Right cardiac atrium (tissue), 5 donors: ENCODE measurements at places on chromosomes 11 and 22. TPM values are rescaled to one million over a fixed set of nuclear protein-coding genes. Genes with fewer than 3 reads are reported as not detected.

DNA sequence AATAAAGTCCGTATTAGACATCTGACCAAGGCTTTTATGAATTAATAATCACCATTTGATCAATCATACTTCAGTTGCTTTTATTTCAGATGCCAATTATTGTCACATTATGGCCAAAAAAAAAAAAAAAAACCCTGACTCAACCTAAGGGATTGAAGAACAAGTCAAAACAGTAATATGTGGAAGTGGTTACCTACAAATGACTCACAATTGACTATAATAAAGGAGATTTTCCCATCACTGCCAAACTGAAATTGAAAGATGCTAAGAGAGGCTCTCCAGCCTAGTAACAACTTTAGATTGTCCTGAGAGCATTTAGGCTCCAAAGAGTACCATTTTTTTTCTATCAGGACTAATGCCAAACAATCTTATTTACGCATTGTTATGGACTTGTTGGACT, 35.2 kb downstream of the SOX6 start:
- DNase-seq = no peak

GRCh38 chr22:38429499-38430068, 25.4 kb downstream of the KCNJ4 start:
- no peak for DNase-seq

GRCh38 chr11:96293598-96294021, 49.4 kb downstream of the MAML2 start:
- DNase-seq = no peak

DNA sequence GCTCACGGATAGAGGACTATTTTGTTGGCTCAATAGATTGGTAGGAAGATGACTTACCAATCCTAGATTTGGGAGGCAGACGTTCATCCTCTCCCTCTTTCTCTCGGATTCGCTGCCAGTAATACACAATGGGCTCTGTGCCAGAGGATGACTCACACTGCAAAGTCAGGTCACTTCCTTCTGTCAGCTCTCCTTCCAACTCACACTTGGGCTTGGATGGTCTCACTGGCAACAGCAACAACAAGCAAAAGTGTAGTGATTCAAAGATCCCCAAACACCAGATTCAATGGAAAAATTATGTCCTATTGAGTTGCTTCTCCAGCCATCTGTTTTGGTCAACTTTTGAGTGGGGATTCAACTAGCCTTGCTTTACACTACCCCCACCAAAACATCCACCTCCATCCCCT, 21.7 kb upstream of the HSPA8 start:
- peak; percentile 84 for DNase-seq

DNA sequence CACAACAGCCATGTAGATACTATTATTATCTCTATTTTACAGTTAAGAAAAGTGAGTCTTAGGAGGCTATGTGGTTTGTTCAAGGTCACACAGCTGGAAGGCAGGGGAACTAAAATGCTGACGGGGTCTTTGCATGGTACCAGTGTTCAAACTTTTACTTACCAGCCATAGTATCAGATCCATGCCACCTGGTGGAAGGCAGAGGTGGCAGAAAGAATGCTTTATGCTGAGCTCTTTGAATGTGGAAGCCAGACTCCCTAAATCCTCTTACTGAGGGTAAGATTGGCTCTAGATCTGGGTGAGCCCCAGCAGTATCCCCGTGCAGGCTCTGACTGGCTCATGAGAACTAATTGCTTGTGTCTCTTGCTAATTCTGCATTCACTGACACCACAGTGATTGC, 54.3 kb upstream of the NAV2 start:
- no peak for DNase-seq

DNA sequence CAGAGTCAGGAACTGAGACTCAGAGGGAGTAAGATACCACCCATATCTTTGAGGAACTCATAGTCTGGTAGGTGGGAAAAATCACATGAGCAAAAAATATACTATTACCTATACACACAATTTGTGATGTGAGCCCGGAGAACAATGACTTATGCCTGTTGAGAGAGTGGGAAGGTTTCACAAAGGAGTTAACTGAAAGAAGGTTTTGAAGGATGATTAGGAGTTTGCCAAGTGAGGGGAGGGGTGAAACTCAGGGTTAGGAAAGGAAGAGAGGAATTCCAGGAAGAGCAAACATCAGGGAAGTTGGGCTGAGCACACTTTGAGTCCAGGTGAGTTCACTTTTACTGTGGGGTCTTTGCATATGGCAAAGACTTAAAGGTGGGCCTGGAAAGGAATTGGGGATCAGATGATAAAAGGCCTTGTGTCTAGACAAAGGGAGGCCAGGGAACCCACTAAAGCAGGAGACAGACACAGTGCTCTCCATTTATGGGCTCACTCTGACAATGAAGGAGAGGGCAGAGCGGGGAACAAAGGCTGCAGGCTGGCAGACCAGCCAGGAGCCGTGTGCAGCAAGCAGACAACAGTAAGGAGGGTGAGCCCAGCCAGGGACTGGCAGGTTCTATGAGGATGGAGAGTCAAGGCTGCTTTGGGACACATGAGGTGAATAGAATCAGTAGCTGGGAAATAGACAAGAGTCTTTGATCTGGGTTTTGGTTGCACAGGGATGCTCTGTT, 33.1 kb downstream of the TSPAN18 start:
- DNase-seq = peak; percentile 39

CDHR5 gene
- total RNA-seq = not detected

OR51B2 gene
- not detected for total RNA-seq

WT1 gene
- 1.4 TPM for total RNA-seq
